ENCODE measurements at places on chromosomes 13 and 19.

- DNase-seq, result peak; percentile 87
Observed at GRCh38 chr13:110228936-110229904, 77.7 kb downstream of the COL4A1 start.

- no peak for DNase-seq
Observed at GRCh38 chr13:68030152-68030809, 800.1 kb upstream of the PCDH9 start.

- peak; percentile 53 for DNase-seq
Observed at GRCh38 chr13:50033725-50034124, 18.5 kb downstream of the KCNRG start.

DNA sequence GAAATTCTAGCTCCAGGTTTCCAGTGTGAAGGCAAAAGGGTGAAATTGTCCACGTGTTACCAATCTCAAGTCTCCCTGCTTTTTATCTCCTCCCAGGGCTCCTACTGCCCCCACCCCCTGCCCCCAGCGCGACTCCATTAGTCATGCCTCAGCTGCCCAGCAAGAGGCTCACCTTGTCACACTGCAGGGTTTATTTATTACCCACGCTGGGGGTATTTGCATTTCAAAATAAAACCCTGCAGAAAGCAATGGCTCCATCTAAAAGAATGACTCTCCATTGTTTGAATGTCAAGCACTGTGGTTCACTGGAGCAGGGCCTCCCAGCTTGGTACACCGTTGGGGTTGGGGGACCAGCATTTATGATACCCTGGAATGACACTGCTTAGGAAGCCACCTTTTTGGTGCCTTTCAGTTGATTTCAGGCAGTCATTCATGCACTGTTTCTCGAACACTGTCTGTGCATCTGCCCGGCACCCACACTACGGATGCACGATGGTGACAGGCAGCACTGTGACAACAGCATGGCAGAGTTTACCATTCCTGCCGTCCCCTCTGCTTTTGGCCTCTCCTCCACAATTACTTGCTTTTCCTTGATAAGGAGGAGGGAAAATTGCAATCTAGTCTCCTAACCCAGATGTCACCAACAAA lies 9.9 kb upstream of the POP4 start:
- DNase-seq, result no peak

GRCh38 chr19:50000841-50001557 lies 24.2 kb downstream of the VRK3 start:
- DNase-seq, result no peak

GRCh38 chr13:27965740-27966640 lies 3.1 kb downstream of the CDX2 start:
- no peak for DNase-seq

DNA sequence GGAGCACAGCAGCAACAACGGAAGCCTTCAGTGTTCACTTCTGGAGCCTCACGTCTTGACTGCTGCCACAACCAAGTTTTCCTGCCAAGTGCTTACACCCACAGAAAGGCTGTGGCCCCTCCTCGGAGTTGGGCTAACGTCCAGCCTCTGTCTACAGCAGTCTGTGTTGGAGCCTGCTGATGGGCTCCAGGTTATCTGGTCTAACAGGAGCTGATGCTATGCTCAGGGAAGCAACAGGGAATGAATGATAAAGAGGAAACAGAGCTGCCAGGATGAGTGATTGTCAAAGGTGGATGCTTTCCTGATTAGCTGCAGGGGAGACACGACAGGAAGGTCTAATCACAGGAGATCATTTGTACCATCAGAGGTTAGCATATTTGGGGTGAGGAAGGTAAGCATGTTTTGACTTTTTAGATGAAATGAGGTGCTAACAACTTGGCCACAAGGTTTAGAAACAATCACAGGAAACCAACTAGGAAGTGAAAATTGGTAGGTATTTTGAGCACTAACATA lies 53.8 kb upstream of the RCBTB2 start:
- no peak for DNase-seq

DNA sequence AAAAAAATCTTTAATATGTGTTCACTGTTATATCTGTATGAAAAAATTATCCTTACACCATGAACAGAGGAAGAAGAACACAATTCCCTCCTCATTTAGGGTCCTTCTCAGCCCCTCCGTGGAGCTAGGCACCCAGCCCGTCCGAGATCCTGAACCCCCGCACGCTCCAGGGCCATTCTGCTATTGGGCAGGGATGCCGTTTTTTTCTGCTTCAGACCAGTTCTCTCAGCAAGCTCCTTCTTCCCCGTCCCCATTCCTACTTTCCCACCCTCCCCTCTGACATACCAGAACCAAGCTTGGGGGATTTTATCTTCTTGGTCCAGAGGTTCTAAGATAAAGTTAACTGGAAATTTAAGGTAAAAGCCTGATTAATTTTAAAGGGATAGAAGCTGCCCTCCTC lies 36.2 kb downstream of the ATP12A start:
- DNase-seq, result no peak

GRCh38 chr13:95926231-95926630 lies 127.0 kb downstream of the UGGT2 start:
- DNase-seq, result no peak

DNA sequence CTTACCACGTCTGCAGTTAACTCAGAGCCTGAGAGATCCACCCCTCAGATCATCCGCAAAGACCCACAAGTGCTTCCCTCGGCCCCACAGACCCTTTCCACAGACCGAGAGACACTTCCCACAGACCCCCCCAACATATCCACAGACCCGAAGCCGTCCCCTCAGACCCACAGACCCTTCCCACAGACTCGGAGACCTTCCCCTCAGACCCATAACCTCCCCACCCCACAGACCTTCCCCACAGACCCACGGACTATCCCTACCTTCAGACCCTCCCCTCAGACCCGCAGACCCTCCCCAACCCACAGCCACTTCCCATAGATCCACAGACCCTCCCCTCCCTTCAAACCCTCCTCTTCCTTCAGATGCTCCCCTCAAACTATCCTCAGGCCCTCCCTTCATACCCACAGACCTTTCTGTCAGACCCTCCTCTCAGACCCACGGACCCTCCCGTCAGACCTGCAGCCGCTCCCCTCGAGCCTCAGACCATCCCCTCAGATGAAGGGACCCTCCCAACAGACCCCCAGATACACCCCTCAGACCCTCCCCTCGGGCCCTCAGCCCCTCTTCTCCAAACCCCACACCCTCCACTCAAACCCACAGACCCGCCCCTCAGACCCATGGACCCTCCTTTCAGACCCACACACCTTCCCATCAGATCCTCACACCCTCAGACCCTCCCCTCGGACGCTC lies 20.1 kb upstream of the TFDP1 start:
- no peak for DNase-seq

- DNase-seq, result peak; percentile 28
Observed at GRCh38 chr13:99982036-99982730, 599 bp downstream of the ZIC2 start.

DNA sequence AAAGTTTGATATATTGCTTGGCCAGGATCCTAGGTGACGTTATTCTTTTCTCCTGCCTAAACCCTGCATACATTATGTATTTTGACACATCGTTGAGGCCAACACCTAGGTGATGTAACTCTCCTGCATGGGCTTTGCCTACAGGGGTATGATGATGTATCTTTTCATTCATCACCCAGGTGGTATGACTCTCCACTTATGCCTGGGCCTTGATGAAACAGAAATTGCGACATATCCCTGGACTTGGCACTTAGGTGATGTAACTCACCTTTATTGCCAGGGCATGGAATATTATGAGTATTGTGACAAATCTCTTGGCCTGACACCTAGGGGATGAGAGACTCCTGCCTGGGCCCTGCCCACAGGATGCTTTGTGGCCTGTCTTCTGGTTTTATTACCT lies 18.5 kb upstream of the ZNF681 start:
- no peak for DNase-seq

- DNase-seq, result no peak
Observed at GRCh38 chr13:33884531-33885220, 66.7 kb downstream of the RFC3 start.

- DNase-seq, result no peak
Observed at GRCh38 chr19:38515896-38516295, 82.4 kb downstream of the RYR1 start.

GRCh38 chr13:23445794-23446193 lies 12.3 kb upstream of the SACS start:
- no peak for DNase-seq

GRCh38 chr19:13574933-13575332 lies 68.7 kb upstream of the CACNA1A start:
- DNase-seq, result no peak

DNA sequence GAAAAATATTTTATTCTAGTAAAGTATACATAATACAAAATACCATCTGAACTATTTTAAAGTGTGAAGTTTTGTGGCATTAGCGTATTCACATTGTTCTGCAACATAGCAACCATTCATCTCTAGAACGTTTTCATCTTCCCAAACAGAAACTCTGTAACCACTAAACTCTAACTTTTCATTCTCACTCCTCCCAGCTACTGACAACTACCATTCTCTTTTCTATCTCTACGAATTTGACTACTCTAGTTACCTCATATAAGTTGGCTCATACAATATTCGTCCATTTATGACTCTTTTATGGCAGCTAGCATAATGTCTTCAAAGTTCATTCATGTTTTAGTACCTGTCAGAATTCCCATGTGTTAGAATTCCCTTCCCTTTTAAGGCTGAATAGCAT lies 150.5 kb upstream of the MIR17HG start:
- DNase-seq, result no peak

GRCh38 chr19:46715975-46716671 lies 791 bp downstream of the PRKD2 start:
- DNase-seq, result peak; percentile 39

DNA sequence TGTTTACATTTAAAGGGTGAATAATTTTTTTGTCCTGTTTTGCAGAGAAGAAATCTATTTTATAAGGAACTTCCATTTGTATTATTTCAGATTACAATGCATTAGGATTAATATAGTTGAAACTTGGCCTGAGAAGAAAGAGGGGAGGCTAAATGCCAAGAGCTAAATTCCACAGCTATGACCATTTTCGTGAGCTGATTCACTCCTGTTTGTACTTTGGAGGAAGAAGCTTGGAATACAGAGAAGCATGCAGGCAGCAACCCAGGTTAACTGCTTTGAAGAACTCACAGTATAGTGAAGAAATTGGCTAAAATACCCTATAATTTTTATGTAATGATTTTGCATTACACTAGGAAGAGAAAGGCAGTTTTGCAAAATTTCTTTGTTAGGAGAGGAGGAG lies 309.4 kb upstream of the KLF12 start:
- peak; percentile 79 for DNase-seq

DNA sequence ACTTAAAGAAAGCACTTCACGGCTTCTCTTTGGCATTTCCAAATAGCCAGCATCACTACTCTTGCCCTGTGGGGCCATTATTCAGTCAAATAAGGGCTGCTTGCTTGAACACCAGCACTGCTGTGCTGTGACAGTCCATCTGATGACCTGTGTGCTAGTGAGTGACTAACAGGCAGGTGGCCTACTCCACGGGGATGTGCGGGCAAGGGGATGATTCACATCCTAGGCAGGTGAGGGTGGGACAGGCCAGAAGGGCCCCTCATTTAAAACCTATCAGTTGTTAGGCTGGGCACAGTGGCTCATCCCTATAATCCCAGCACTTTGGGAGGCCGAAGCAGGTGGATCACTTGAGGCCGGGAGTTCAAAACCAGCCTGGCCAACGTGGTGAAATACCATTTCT lies 8.2 kb downstream of the CCNE1 start:
- DNase-seq, result no peak
